ENCODE measurements at places on chromosomes 5 and 9. TPM values are rescaled to one million over a fixed set of nuclear protein-coding genes. Genes with fewer than 3 reads are reported as not detected.
A peak's percentile ranks its signal among the peaks of the same experiment; 100 is the strongest.

DNA sequence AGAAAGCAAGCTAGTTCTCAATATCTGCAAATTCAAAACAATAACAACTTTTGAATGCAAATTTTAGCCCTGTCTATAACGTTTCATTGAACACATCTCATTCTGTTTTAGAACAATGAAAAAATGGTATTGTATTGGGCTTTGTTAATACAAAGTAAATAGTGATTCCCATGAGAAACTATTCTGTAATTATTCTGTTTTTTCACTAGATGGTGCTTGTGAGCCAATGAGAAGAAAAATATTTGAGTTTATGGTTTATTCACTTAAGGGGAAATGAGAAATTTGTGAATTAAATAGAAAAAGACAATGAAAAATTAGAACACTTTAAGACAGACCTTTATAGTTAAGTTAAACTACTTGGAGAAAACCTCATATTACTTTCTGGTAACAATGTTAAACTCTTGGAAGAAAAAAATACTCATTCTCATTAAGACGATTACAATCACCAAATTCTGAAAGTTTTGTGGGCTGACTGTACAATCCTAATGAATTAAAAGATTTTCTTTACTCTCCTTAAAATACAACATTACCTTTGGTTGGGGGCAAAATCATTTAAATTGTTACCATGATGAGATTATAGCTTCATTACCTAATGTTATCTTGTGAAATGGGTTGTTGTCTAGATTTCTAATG lies 127.0 kb downstream of the NNT start:
- no peak overlapping the region for H3K27ac ChIP-seq
- H3K4me1 ChIP-seq, result no peaks in the 10 kb centered on the region
- no peak overlapping the region for H3K4me3 ChIP-seq

DNA sequence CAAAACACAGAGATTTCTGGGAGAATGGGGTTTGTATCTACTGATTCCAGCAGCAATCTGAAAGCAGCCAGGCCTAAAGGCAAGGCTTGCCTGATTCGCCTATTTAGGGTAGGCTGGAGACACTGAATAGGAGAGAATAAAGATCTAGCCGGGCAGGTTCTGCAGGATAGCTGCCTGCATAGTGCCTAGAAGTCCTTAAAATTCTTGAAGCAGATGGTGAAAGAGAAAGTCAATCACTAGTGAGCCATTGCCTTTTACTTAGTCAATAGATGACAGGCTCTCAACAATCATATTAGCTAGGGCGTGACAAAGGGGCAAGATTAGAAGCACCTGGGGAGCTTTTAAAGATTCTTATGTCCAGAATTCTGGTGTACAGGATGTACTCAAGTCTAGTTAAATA lies 522.7 kb downstream of the HTR1A start:
- H3K36me3 ChIP-seq, result no peaks in the 10 kb centered on the region
- H3K4me1 ChIP-seq, result no peaks in the 10 kb centered on the region
- no peaks in the 10 kb centered on the region for H3K27me3 ChIP-seq
- H3K27ac ChIP-seq, result no peak overlapping the region
- no peak for DNase-seq
- H3K4me3 ChIP-seq, result no peak overlapping the region

GRCh38 chr9:87095951-87096350 lies 148.6 kb upstream of the GAS1 start:
- no peak overlapping the region for H3K27ac ChIP-seq
- no peaks in the 10 kb centered on the region for H3K36me3 ChIP-seq
- no peaks in the 10 kb centered on the region for H3K4me1 ChIP-seq
- H3K4me3 ChIP-seq, result no peak overlapping the region

GRCh38 chr5:181261320-181262049 lies 542 bp upstream of the TRIM52 start:
- DNase-seq, result peak; percentile 71
- peak overlapping the region; percentile 98 for H3K27ac ChIP-seq
- H3K4me1 ChIP-seq, result peaks cover 17% of the 10 kb centered on the region

DNA sequence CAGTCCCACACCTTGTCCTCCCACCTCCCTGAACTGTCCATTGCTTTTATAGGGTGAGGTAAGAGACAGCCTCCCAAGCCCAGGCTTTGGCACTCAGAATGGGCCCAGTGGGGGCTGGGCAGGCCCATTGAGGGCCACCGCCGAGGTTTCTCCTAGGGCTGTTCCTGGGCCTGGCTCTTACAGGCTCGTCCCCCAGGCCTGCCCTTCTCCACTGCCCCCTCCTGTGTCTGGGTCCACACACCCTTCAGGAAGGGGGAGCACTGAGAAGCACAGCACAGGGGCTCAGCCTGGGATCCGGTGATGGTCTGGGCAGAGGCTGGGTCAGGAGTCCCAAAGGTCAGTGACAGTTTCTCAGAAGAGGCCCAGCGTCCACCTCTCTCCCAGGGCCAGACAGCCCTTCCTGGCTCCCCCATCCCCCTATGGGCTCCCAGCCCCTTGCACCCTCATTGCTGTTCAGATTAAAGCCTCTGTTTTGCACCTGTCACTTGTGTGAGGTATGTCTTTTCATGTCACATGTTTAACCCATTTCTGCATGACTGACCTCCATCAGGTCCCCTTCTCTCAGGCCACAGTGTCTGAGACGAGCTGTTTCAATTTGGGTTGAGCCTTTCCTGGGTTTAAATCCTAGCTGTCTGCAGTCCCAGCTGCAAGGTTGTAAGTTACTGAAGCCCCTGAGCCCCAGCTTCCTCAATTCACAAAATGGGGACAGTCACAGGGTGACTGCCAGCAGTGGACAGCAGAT lies 29.4 kb downstream of the IER5L start:
- H3K27ac ChIP-seq, result no peak overlapping the region
- no peak for DNase-seq
- peaks cover 64% of the 10 kb centered on the region for H3K36me3 ChIP-seq
- H3K27me3 ChIP-seq, result no peaks in the 10 kb centered on the region
- peaks cover 9% of the 10 kb centered on the region for H3K4me1 ChIP-seq

GRCh38 chr9:112836394-112836793 lies 54.3 kb downstream of the SLC46A2 start:
- H3K4me3 ChIP-seq, result no peak overlapping the region
- no peaks in the 10 kb centered on the region for H3K36me3 ChIP-seq
- no peaks in the 10 kb centered on the region for H3K4me1 ChIP-seq
- H3K27ac ChIP-seq, result no peak overlapping the region
- no peak for DNase-seq

GRCh38 chr9:72127753-72128152 lies 21.5 kb upstream of the GDA start:
- H3K4me3 ChIP-seq, result no peak overlapping the region
- H3K27me3 ChIP-seq, result no peaks in the 10 kb centered on the region
- H3K27ac ChIP-seq, result no peak overlapping the region
- no peaks in the 10 kb centered on the region for H3K4me1 ChIP-seq

- no peak for DNase-seq
- no peaks in the 10 kb centered on the region for H3K36me3 ChIP-seq
- H3K4me1 ChIP-seq, result peaks cover 6% of the 10 kb centered on the region
- H3K27ac ChIP-seq, result no peak overlapping the region
- H3K27me3 ChIP-seq, result peaks cover 7% of the 10 kb centered on the region
These were observed 109.1 kb downstream of the EGFLAM start for GRCh38 chr5:38367410-38367809.

The B4GALT1 gene
- total RNA-seq, result 6.9 TPM

The SYNPO gene
- total RNA-seq, result 1.5 TPM

The NKD2 gene
- total RNA-seq, result 5.1 TPM

Data from thymus (tissue), 14 donors.